ENCODE measurements at places on chromosomes 4 and X.

- no peak for DNase-seq
Measured at GRCh38 chrX:84046403-84046984, 141.5 kb downstream of the RPS6KA6 start.

GRCh38 chrX:12672367-12673106, 118.7 kb upstream of the PRPS2 start:
- no peak for DNase-seq

GRCh38 chr4:179467878-179468277, 2025.6 kb upstream of the AGA start:
- no peak for DNase-seq

- no peak for DNase-seq
Measured at GRCh38 chr4:165301833-165302232, 25.6 kb upstream of the MSMO1 start.

DNA sequence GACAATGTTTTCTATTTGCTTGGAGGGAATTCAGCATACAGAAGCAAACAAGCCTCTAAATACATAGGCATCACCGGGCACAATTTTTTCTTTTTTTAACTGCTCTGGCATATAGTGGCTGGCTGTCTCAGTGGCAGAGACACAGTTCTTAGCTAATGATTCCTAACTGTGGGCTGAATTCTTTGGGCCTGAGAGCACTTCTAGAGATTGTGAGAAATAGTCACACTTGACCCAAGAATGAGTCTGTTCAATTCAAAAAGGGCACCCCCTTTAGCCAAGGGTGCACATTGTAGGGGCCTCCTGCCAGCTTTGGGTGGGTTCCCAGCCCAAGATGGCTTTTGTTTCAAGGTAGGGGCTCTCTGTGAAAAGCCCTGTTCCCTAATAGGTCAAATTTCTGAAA, 345.7 kb downstream of the ARHGAP10 start:
- DNase-seq: no peak

GRCh38 chr4:803884-804283, 22.0 kb downstream of the CPLX1 start:
- no peak for DNase-seq

DNA sequence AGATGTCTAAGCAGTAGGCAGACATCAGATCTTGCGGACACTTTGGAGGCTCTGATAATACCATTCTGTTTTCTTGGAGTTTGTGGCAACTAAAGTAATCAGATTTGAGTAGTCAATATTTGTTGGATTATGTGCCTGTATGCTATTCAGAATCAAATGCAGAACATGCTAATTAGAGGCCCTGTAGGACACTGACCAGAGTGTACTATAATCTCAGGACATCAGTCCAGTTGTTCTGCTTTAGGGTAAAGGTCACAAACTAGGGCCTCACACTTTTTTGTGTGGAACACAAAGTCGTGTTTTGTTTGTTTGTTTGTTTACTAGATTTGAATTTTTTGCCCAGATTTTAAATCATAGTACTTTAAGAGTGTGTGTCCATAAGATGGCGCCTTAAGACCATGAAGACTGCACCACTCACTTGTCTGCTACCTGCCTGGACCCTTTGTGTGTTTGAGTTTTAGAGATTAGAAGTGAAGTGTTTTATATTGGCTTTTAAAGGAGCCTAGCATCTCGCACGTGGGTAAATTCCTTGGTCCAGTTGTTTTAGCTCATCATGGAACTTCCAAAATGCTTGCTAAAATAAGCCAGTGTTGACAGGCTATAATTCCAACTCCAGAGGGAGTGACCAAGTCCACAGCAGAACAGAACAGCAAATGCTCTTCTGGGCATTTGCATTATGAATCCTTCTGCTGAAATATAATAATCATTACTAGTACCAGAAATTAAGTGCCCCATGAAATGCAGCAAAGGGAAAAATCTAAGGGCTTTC, 34.7 kb downstream of the IL13RA1 start:
- no peak for DNase-seq

DNA sequence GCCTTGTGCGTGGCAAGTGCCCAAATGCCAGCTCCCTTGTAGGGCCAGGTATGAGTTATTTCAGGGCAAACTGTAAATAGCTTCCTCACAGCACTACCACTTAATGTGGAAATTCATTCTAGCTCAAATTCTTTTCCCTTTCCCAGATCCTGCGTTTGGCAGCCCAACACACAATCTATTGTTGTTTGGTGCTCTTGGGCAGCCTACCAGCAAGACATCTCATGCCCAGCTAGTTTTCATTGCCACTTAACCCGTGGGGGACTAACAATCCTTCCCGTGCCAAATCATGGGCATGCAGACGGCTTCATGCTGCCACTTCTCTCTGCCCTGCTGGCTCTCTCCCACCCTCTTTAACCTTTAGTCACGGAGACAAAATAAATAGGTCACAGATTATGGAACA, 454.2 kb downstream of the GRIA2 start:
- peak; percentile 7 for DNase-seq

- no peak for DNase-seq
Measured at GRCh38 chrX:30865612-30866011, 23.4 kb downstream of the TAB3 start.

- no peak for DNase-seq
Measured at GRCh38 chr4:183478926-183479325, 25.9 kb upstream of the ING2 start.

- peak; percentile 14 for DNase-seq
Measured at GRCh38 chr4:23881052-23881501, 8.8 kb downstream of the PPARGC1A start.

DNA sequence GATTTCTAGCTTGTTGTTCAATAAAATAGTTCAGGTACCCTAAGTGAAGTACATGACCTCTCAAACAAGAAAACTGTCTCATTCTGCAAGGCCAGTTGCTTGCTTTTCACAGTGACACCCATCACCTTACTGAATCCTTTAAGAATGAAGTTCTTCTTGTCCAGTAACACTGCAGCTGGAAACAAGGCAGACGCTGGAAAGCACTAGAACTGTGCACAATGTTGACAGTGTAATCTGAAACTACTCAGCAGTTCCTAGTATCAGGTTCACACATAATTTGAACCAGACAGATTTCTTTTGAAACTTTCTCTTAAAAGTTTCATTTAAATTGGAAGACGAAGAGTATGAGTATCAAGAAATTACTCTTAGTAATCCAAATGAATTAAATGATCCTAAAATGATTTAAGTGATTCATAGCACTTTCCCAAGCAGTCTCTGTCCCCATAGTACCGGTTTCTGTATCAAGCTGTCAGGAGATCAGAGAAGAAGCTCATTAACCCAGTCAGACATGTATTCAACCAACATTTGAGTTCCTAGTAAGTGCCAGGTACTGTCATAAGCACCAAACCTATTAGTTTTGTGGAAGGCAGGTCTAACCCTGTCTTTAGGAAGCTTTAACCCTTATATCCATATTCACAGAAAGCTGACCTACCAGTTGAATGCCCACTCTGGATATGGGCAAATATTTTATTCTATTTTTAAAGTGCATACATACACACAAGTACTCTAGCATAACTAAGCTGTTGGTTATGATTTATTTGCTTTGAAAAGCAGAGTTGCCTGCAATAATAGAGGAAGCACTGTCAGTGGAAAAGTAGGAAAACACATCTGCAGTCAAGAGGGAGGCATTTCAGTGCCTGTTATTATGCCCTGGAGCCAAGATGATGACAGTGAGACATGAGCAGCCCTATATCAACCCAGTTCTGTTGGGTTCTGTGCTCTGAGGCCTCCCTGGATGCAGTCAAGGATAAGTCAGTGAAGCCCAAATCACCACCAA, 63.6 kb downstream of the PALLD start:
- DNase-seq: no peak

DNA sequence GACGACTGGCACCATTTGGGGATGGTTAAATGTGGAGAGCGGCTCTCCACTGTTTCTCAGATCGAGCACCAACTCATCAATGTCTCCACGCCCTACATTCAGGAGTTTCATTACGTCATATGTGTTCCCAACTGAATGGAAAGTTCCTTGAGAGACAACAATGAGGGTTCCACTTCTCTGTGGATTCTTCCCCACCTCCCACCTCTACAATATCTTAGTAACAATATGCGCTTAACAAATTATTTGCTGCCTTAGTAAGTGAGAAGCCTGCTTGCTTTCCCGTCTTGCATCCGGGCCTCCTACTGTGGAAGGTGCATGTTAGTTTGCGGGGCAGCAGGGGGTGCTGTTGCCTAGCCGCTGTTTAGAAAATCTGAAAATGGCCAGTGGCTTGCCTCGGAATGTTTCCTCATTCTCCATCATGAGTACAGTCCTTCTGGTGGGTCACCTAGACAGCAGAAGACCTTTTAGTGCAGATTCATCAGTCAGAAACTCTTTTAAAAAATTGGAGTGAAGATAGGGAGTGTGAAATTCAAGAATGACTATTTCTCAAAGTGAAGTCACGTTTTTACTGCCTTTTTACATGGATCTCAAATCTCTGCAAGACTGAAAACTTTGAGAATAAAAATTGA, 55.7 kb downstream of the PHOX2B start:
- peak; percentile 10 for DNase-seq

DNA sequence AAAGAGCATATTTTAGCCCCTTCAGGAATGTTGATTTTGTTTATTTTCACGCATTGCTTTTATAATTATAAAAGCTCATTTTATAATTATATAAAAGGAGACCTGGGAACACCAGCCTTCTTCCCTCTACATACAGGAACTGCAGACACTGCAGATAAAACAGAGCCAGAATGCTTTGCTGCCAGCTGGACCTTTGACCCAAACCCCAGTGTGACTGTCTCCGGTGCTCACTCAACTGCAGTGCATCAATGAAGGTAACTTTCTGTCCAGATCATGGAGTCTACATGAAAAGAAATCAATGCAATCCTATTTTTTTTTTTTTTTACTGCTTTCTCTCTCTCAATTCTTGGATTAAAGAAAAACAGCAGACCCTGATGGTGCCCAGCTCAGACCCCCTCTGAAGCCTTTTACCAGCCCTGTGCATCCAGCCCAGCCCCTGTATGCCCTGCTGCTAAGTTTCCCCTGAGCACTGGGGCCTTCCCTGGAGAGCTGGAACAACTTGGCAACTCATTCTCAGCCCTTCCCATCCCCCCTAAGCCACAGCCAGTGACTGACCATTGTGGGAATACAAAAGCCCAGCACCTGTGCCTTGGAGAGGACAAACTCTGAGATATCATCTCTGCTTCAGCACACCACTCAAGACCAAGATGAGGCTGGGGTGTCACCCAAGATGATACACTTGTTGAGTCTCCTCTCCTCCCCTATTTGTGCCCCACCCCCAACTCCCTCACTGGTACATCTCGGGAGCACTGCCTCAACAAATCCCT, 182.1 kb downstream of the EVC2 start:
- no peak for DNase-seq

DNA sequence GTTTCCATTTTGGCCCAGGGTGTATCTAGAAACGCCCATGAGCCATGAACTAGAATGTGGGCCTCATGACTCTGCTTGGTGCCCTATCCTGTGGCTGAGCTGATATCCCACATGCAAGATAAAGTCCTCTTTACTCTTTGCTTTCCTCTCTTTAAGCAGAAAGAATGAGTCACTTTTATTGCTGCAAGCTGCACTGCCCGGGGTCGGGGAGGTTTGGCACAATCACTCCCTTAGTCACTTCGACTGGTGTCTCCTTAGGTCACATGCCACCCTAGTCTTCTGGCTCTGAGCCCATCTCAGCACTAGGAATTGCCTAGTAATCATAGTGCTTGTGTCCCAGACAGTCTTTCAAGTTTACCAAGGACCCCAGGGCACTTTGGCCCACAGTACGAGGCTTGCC, 75.1 kb upstream of the CXorf66 start:
- peak; percentile 19 for DNase-seq

DNA sequence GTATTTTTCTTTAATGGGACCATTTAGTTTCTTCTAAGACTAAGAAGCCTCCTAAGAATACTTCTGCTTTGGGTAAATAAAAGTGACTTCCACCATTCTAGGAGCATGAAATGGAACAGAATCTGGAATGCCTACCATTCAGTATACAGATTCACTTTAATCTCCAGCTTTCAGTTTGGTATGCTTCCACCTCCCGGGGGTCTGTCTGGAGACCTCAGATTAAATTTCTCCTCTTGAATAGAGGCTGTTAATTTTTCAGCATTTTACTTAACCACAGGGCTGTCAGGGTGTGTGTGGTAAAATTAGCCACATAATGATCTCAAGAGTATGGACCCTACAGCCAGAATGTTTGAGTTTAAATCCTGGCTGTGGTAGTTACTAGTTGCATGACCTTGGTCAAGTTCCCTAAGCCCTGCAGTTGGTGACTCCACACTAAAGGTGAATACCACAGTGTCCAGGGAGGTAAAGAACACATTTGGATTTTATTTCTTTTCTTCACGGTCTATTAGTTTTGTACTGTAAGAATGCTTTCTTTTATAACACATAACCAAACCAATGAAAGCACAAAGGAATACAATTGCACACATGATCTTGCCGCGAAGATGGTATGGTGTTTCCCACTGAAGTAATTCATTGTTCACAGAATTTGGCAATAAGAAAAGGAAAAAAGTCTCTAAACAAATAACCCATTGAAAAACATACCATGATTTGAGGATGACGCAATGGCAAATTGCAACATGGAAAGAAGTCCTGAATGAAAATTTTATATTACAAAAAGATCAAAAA, 37.3 kb upstream of the TRIM2 start:
- peak; percentile 92 for DNase-seq

DNA sequence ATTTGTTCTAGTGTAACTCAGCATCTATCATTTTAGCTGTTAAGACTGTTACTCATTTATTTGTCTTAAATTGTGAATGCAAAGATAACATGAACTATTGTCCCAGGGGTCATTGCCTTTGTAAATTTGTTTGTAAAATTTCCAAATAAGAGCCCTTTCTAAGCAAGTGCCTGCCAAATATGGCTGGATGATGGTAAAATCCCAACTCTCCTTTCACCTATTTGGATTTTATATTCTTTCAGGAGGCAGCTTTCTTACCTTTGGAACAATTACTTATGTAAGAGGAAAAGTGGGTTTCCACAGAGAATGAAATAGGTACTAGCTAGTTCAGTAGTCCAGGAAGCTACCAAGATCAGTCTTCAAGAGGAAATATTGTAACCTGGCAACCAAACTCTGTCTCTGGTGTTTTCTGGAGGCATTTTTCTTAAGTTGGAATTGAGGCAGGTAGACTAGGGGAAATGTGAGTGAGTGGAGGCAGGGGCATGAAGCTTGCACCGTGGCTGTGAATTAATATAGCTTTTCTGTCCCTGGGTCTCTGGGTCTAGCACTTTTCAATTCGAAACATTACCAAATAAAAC, 363.0 kb upstream of the ZCCHC13 start:
- no peak for DNase-seq

DNA sequence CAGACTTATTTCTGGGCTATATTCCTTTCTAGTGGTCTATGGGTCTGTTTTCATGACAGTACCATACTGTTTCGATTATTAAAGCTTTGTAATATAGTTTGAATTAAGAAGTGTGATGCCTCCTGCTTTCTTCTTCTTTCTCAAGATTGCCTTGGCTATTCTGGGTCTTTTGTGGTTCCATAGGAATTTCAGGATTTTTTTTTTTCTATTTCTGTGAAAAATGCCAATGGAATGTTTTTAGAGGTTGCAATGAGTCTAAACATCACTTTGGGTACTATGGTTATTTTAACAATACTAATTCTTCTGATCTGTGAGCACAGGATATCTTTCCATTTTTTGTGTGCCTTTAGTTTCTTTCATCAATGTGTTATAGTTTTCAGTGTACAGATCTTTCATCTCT, 204.3 kb upstream of the HCCS start:
- DNase-seq: no peak

All from COLO829 (cell line).